Activated T-cell treated with anti-CD3 and anti-CD28 coated beads for 48 hours (primary cell): ENCODE measurements at places on chromosomes 1 and 21.

DNA sequence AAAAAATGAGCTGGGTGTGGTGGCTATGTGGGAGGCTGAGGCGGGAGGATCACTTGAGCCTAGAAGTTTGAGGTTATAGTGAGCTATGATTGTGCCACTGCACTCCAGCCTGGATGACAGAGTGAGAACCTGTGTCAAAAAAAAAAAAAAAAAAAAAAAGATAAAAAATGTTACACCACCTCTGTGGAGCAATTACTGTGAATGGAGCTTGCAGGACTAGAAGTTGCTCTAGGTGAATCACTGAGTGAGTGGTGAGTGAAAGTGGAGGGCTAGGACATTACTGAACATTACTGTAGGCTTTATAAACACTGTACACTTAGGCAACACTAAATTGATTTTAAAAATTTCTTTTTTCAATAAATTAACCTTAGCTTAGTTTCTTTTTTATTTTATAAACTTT, 21.9 kb downstream of the TLCD4 start:
- DNase-seq = no peak

GRCh38 chr1:227364657-227365056, 46.4 kb upstream of the CDC42BPA start:
- no peak for DNase-seq

DNA sequence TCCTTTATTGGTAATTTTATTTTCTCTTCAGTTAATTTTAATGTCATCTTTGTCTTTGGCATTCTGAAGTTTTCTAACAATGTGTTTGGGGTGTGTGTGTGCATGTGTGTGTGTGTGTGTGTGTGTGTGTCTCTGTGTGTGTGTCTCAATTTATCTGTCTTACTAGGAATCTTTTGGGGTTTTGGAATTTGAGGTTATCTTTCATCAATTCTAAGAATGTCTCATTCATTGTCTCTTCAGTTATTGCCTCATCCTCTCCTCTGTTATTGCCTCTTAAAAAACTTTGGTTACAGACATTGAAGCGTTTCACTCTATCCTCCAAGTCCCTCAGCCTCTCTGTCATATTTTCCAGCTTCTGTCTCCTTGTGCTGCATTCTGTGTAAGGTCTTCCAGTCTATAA, 18.1 kb upstream of the SAMD13 start:
- no peak for DNase-seq

GRCh38 chr1:213884402-213884801, 103.4 kb upstream of the PROX1 start:
- no peak for DNase-seq

DNA sequence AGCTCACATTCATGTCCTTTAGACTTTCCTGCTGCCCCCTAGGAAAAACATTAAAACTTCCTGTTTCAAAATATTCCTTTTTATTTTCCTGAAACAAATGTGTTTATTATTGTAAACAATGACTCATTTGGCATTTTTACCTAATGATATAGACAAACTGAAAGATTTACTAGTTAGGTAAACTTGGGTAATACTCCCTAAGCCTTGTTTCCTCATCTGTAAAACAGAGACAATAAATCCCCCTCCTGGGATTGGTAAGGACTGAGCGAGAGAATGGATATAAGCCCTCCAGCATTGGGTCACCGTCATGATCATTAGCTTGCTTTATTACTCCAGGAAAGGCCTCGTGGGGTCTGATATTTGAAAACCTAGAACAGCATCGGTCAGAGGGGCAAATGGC, 59.8 kb downstream of the LPAR3 start:
- DNase-seq = no peak

DNA sequence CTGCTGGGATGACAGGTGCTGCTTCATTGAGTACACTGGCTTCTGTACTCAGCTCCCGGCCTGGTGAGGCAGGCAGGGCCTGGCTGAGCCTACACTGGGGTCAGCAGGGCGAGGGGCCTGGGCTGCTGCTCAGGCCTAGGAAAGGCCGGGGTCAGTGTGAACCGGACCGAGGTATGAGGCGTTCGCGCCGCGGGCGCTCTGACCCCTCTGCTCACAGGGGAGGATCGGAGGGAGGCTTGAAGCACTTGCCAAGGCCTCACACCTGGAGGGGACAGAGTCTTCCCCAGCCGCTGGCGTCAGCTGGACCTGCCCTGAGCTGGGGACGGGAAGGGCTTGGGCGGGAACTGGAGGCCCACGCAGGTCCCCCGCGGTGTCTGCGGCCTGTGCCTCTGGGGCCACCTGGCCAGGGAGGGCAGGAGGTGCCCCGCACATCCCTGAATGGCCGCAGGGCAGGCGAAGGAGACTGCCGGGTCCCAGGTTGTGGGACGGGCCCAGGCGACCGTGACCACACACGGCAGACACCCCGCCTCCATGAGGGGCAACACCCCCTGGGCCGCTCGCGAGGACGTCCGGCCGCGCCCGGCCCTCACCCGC, 466 bp downstream of the PEX10 start:
- DNase-seq = no peak

- DNase-seq = no peak
These were observed 2.8 kb downstream of the ARMH1 start for GRCh38 chr1:44677201-44677766.

- peak; percentile 90 for DNase-seq
These were observed at the start of gene GALNT2 for GRCh38 chr1:230066466-230067404. Gene GALNT2, plus strand, starts transcription at chr1:230067238. Its CDS starts 43 bp downstream, at chr1:230067281.

DNA sequence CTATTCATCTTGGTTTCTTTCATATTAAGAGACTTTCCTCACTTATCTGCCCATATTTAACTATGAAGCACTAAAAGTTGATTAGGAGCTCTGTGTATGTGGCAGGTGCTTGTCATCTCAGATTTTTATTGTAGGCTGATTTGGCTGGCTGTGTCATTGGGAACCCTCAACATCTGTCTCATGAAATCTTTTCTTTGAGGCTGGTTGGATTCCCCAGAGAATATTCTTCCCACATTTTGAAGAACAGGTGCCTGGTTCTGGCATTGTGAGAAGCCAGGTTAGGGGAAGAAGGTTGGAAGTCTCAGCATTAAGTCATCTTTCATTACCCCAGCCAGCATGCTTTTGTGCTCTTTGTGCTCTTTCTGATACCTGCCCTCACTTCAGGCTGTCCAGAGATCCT, 37.1 kb downstream of the EEIG2 start:
- no peak for DNase-seq

DNA sequence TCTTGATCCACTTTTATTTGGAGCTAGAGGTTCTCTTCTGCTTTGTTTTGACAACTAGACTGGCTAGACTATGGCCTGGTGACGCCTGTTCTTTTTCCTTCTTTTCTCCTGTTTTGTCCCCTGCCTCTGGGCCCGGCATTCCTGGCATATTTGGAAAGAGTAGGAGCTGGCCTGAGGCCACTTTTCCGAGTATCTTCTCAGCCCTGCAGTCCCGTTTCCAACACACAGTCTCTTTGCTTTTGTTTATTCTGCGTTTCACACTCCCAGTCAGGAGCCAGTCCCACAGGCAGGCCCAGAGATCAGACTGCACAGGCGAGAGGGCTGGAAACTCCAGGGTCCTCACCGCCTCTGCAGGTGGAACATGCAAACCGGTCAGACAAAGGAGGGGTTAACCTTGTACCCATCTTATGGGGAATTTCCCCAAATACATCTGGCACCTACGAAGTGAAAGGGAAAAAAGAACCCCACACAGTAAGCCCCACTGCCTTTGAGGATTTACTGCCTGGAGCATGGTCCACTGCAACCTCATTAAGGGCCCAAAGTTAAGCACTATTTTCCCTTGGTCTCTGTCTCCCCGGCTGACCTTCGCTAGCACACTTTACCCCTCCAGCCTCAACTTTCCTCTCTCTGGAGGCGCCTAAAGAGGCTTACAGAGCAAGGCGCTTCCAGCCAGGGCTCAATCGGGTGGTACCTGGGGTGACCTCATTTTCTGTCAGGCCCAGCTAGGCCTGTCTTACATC, 141.1 kb downstream of the TOMM20 start:
- DNase-seq = no peak

GRCh38 chr1:12636098-12636950, 7.6 kb upstream of the AADACL4 start:
- DNase-seq = no peak

GRCh38 chr1:42955311-42956063, 3.2 kb downstream of the SLC2A1 start:
- no peak for DNase-seq

DNA sequence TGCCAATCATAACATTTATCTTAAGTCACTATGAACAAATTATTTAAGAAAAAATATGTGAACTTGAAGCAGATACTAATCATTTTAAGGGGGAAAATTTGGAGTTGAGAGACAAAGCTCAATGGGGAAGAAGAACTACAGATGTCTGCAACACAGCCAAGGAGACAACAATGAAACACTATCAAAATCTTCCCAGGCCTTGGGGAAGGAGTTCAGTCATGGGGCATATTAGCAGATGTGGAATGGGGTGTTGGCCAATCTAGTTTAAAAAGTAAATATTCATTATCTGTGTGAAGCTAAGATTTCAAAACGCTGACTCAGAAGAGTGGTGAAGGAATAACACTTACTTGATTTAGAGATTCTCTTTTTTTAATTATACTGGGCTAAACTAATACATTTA, 671.6 kb upstream of the ZP4 start:
- no peak for DNase-seq

GRCh38 chr1:39293375-39294070, 89.0 kb downstream of the MACF1 start:
- no peak for DNase-seq

- no peak for DNase-seq
These were observed 77.7 kb downstream of the CC2D1B start for GRCh38 chr1:52288286-52288685.

GRCh38 chr1:246245541-246245940, 261.5 kb downstream of the SMYD3 start:
- DNase-seq = no peak

DNA sequence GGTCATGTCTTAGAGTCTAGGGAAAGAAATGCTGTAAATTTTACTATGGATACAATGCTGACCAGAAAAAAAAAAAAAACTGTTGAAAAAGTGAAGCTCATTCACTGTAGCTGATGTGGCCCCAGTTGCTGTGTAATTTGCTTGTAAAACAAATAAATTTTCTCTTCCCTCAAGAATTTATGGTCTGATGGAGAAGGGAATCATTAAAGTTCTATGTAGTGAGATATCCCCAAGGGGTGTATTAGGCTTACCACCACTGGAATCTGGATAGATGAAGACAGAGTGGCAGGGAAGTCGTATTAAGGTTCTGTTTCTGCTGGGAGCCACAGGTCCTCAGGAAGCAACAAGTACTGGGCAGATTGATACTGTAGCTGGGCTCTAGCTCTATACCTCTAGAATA, 860.0 kb downstream of the LTN1 start:
- DNase-seq = no peak
